ENCODE measurements at places on chromosomes 13 and 19. TPM values are rescaled to one million over a fixed set of nuclear protein-coding genes. Genes with fewer than 3 reads are reported as not detected.

DNA sequence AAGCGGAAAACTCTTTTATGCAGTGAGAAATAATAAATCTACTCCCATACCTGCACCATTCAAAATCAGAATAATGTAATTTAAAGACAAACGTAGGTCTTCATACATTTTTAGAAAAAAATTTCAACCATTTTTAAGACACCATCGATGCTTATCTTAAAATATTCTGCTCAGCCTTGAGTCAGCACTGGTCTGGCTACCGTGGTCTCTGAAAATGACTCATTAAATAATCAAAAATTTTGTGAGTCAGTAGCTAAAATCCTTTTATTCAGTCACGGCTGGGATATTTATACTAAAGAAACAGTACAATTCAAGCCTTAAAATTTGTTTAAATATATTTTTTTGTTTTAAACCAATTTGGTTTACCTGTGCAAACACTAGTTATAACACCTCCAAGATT is 2862.8 kb upstream of the PCDH20 start:
- DNase-seq, result no peak

DNA sequence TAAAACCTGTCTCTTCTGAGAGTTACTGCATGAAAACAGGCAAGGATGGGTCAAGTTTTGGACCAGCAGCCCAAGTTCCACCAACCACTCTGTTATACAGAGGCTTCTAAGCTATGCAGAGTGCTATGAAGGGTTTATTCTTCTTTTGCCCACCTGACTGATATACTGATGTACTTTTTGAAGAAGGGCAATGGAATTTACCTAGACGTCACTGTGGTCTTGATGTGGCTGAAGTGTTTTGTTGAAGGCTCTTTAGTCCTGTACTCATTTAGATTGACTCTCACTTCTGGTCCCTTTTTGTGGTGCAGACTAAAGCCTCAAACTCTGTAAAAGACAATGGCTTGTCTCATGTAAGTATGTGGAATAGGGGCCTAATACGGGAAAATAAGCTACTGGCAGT is 92.0 kb downstream of the DGKH start:
- no peak for DNase-seq

Gene RFX2
- 8.7 TPM for polyA plus RNA-seq

Gene NLRP5
- polyA plus RNA-seq, result not detected

Gene LRG1
- 9.6 TPM for polyA plus RNA-seq

Gene LILRA5
- polyA plus RNA-seq, result 348 TPM

GRCh38 chr19:38557205-38557799 is 60.5 kb downstream of the MAP4K1 start:
- DNase-seq, result peak; percentile 67

DNA sequence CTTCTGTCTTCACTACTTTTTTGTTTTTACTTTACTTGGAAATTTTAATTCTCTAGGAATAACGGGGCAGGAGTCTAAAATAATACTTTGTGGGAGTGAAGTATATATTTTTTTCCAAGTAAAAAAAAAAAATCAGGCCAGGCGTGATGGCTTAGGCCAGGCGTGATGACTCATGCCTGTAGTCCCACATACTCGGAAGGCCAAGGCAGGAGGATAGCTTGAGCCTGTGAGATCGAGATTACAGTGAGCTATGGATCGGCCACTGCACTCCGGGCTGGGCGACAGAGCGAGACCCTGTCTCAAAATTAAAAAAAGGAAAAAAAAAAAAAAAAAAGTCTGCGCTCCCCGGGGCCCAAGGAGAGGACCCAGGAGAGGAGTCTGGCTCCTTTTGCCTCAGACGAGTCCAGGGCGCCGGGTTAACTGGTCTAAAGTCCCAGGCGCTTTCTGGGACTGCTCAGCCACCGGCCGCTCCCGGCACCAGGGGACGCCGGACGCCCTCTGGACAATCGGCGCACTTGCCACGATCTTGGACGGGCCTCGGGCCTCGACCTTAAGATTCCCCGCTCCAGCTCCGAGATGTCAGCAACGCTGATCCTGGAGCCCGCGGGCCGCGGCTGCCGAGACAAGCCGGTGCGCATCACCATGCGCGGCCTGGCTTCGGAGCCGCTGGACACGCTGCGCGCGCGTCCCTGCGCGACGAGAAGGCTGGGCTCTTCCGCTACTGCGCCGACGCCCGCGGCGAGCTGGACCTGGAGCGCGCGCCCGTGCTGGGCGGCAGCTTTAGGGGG is 2.7 kb upstream of the ZFP82 start:
- DNase-seq, result no peak

DNA sequence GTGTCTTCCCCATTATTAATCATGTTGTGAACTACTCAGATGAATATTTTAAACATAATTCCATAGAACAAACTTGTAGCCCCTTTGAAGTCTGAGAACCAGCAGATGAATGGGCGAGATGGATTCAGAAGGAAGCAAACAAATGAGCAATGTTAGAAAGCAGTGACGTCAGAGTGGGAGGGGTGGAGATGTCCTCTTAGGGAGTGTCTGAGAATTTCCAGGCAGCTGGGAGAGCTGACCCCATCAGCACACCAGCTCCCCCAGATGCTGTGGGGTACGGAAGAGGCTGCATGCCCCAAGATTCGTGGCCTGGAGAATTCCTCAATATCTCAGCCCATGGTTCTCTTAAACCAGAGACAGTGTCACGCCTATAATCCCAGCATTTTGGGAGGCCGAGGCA is 68.6 kb downstream of the DPF1 start:
- DNase-seq, result no peak

DNA sequence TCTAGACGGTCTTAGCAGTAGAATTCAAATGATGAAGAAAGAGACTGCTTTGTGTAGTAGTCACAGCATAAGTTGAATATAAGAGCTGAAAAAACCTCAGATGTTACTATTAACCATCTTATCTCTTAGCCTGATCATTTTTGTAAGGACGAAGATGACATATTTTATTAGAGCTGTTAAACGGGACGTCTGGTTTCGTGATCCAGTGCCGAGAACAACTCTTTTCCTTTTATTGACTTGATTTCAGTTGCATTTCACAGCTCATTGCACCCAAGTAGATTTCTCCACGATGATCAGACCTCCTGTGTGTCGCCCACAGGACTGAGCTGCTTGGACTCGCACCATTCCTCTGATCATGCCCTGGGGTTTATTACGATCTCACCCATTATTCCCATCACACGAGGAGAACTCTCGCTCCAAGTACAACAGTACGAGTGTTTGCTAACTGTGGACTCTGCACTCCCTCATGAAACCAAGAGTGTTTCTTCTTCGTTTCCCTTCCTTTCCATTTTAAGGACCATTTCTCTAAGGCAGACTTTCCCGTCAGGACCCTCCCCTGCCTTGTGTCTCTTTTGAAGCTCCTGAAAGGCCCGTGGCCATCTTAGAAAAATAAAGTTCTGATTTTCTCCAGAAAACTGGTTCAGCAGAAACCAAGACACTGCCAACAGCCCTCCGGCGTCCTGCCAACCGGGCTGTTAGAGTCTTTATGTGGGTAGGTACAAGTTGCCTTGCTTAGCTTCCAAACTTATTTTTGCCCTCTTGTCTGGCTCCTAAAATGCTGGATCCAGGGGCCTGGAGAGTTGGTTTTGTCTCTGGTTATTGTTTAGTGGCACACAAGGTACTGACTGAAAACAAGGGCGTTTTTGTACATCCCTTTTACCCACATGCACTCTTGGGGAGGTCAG is 48.2 kb upstream of the RNF113B start:
- no peak for DNase-seq

GRCh38 chr19:4182084-4182810 is at the start of the genes ANKRD24 and SIRT6:
TSS of gene ANKRD24 (plus strand) at chr19:4182689. CDS start at chr19:4186426, 3,737 bp downstream.
TSS of gene SIRT6 (minus strand) at chr19:4182563. CDS start at chr19:4182539, 24 bp downstream.
- DNase-seq, result peak; percentile 96

DNA sequence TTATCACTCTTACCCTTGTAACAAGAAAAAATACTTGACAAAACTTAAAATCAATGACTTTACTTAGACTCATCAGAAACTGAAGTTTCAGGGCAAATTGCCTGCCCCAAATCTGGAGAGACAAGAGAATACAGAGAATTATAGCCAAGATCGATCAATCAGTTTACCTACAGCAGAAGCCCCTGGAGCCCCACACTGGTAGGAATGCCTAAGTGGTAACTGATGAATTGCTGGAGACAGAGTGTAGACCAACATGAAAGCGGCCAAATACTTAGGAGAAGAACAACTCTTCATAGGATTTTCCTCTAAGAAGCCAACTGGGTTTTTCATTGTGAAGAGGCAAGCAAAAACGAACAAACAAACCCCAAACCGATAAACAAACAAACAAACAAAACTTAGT is 1430.0 kb downstream of the EFNB2 start:
- no peak for DNase-seq

Gene CSNK1G2
- polyA plus RNA-seq, result 269 TPM

Gene CGB3
- not detected for polyA plus RNA-seq

DNA sequence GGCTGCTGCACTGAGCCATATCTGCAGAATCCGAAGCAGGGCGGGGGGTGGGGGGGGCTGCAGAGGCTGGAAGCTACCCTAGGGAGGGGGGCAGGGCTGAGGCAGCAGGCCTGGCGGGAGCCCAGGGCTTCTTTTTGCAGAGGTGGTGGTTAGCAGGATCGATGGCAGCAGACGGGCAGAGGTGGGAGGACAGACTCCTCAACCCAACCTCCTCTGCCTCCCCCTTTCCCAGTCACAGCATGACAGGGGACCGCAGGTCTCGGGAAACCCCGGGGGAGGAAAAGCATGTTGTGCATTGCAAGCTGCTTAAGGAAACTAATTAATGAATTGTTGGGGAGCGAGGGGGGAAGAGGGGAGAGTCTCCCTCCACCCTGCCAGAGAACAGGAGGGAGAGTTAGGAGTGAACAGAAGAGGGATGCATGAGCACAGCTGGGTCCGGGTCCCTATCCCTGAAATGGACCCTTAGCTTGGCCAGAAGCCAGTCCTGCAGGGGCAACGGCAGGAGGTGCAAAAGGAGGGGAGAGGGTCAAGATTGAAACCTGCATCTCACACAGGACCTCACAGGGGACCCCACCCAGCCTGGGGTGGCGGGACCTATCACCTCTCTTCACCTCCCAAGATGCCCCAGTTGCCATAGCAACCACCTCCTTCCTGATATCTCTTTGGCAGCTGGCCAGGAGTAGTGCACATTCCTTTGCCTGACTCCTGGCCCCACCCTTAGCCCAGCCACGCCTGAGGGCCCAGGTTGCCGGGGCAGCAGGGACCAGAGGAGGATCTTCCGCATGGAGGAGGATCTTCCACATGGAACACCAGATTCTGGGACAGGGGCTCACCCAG is 1.8 kb downstream of the FXYD7 start:
- no peak for DNase-seq

DNA sequence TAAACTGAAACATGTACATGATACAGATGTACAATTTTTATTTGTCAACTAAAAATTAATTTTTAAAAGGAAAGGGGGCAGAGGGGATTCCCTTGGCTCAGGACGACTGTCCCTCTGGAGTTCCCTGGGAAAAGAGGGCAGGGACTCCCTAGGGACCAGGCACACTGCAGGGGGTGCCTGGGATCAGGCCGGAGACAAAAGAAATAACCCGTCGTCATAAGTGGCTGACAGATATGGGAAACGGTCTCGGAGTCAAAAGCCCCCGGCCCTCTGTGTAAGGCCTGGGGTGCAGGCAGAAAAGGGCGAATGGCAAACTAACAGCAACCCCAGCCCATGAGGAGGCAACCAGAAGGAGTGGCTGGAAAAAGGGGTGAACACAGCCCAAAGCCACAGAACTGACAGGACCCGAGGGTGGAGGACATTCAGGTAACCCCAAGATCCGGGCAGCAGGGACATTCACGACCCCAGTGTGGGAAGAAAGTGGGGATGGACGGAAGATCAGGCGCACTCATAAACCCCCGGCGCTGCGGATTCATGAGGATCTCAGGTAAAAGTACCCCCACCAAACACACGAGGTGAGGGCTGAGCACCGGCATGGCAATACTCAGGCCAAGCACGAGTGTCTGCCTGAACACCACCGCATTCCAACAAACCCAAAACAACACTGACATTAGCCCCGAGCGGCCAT is 6.7 kb downstream of the MLLT1 start:
- no peak for DNase-seq

Gene CABP5
- polyA plus RNA-seq, result 0.17 TPM

DNA sequence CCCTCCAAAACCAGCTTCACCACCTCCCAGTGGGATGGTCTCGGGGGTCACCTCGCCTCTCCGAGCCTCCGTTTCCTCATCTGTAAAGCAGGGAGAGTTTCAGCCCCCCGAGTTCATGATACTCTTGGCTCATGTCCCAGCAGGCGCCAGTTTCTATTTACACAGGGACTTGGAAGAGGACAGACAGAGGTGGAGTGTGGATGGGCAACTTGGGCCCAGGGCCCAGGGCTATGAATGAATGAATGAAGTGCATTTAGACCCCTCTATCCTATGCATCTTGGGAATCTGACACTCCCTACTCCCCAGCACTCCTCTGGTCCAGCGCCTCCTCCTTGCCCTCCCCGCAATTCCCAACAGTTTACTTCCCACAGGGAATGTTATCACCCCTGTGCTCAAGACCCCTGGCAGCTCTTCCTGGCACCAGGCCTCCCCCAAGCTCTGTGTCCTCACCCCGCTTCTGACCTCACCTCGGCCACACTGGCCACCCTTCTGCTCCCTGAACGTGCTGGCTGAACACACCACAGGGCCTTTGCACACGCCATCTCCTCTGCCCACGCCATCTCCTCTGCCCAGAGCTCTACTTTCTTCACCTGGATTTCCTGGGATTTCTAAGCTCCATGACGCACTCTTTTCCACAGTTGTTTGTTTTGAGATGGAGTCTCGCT is 4.9 kb upstream of the C2CD4C start:
- DNase-seq, result no peak

DNA sequence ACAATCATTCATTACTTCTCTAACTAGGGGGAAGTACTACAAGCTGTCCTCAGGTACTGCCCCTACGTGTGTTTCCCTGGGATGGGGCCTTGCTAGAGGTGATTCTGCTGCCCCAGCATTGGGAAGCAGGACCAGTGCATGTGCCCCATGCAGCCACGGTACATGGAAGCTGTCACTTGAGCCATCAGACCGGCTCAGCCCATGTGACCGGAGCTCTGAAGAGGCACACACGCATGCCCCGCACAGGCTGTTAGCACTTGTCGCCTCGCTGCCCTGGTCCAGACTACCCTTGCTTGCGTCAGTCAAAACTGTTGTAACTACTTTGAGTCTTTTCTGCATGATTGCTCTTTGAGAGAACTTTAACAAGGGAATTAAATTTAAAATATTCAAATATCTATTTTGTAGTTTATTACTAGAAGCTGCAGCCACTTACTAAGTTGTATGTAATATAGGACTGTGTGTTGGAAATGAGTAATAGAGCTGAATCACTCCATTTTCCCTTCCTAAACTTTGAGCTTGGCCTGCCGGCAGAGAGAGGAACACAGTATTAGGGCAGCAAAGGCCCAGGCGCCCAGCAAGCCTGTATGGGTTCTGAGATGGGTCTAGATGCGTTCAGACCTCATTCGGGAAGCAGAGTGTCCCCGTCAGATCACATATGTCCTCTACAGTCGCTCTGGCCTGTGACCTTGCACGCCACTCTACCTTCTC is 42.2 kb downstream of the DHRS12 start:
- no peak for DNase-seq

Gene GRK1
- polyA plus RNA-seq, result not detected

- DNase-seq, result peak; percentile 61
Observed at GRCh38 chr19:54517483-54517882, 14.9 kb downstream of the LAIR2 start.

Gene EID2B
- polyA plus RNA-seq, result 1.1 TPM
